Esophagus squamous epithelium (tissue), 5 donors: ENCODE measurements at places on chromosomes 3 and 15.

GRCh38 chr3:18302517-18302916 is 122.6 kb downstream of the SATB1 start:
- no peak for DNase-seq

- no peak for DNase-seq
Observed at GRCh38 chr3:104126864-104127553, 1239.7 kb upstream of the ALCAM start.

- no peak for DNase-seq
Observed at GRCh38 chr15:75732809-75733451, 20.3 kb upstream of the CSPG4 start.

DNA sequence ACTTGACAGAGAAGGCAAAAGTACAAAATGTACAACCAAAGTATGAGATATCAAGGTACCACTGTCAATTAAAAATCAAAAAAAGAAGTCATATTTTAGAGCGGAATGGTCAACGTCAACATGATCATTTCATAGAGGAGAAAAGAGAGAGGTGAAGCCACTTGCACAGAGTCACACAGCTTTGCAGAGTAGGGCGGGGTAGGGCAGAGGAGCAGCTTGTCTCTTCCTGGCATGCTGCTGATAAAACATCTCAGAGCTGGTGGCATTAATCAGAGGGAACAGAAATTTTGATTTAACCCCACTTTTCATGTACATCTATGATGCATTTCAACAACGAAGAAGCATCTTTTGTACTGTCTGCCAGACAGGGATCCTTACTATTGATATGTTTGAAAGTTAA is 5.2 kb upstream of the IGF1R start:
- DNase-seq: no peak

- DNase-seq: no peak
Observed at GRCh38 chr3:114624047-114624445, 330.2 kb downstream of the TIGIT start.

DNA sequence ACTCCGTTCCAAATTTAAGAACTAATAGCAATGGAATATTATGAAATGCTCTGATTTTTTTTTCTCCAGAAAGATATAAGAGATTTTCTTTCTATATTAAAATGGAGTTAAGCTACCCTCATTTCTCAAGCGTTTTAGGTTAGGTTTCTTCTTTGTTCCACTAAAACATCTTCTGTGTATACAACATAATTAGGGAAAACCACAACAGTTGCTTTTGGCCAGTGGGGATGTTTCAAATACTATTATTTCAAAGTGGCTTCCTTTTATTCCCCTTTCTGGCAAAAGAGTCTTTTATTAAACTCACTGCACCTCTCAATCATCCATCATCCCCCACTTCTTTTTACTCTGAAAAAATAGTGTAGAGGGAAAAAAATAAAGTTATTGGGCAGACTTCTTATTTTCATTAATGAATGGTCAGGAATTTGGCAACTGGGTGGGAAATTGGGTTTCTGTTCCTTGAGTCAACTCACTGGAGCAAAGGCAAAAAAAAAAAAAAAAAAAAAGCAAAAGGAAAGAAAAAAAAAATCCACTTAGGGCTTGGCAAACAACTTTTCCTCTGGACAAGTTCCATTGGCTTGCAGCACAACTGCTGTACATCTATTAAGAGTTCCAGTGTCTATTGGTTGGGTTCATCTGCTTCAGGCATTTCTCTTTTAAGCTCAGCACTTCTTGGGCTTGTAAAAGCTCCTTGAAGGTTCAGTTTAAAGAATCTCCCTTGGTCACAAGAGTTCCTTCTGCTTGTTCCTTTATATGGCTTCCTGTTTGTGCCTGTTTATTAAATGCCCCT is 963.4 kb downstream of the ROBO1 start:
- DNase-seq: no peak

DNA sequence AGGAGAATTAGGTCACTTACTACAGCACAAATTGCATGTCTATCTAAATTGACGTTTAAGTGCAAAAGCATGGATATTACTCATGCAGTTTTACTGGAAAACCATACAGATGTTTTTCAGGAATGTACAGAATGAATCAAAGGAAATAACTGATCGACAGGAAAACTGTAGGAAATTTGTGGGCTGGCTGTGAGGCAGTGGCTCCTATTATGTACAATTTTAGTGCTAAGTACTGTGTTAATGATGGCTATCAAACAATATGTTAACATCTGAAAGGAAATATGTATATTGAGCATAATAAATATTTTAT is 6.9 kb downstream of the NUDT16 start:
- no peak for DNase-seq

GRCh38 chr3:153169793-153170383 is 7.9 kb downstream of the RAP2B start:
- no peak for DNase-seq

DNA sequence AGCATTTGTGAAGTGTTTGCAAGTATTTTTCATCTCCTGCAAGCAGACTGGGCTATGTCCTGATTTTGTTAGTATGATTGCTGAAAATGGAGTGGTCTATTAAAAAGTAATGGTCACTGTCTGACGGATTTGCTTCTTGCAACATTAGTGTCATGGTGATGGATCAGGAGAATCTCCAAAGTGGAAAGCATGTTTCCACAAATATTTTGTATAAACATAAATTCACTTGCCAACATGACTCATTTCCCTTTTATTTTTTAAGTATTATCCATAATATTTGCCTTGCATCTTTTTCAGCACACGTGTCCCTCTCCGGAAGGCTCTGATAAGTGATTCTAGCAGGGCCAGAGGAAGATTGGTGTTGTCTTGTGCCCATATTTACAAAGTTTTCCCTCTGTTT is 27.4 kb upstream of the CACNA2D3 start:
- DNase-seq: no peak

- DNase-seq: no peak
Observed at GRCh38 chr15:31294067-31294466, 32.6 kb upstream of the KLF13 start.

DNA sequence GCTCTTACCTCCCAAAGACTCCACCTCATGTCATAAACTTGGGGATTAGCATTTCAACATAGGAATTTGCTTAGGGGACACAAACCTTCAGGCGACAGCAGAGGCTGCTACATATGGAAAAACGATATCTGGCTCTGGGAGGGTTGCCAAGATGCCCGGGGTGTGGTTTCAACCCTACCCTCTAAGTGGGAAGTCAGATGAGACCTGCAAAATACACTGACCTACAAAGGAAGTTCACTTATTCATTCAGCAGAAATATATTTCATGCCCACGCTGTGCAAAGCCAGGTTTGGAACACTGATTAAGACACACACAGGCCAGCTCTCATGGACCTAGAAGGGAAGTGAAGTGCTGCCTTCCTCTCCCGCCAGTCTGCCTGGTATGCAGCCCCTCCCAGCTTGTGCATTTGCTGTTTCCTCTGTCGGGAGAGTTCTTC is 239.3 kb downstream of the FEZF2 start:
- no peak for DNase-seq

GRCh38 chr3:123025642-123026521 is 1.7 kb downstream of the SEMA5B start:
- no peak for DNase-seq

- no peak for DNase-seq
Observed at GRCh38 chr15:98554272-98555172, 93.8 kb upstream of the IGF1R start.

DNA sequence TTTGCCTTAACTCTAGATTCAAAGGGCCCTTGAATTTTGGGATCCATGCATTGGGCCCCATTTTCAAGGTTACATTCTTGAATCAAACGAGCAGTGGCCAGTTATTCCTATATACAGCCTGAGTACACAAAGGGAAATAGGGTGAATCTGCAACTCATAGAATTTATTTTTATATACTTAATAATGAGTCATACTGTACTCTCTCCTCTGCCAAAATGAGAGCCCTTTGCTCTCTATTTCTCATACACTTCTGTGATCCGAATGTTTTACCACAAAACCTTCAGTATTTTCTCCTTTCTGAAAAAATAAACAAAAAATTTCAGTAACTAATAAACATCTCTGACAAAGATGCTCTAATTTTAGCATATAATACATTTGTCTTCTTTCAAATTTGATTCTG is 116.7 kb downstream of the SERPINI1 start:
- no peak for DNase-seq

DNA sequence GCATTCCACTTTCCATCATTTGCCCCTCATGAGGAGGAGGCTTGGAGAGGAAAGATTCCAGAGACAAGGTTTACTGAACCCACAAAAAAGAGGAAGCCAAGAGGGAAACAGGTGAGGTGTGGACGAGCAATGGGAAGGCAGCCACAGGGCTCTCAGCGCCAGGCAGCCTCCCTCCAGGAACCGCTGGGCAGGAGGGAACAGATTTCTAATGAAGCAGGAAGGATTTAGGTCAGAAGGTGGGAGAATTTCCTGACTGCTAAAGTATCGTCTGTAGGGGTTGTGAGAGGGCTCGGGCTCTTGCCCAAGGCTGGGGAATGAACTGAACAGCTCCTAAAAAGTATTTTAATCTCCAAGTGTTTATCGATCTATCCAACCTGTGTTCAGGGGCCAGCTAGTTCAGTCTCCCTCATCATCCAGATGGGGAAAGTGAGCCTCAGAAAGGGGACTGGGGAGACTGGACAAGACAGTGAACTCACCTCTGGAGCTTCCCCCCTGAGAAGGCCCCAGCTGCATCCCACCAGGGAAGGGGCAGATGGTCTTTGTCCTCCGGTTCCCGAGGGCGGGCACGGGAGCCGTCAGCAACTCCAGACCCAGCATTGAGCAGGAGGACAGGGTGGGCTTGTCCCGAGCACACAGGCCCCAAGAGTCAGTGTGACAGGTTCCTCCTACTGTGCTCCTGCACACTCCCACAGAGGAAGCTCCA is 10.5 kb downstream of the LOXL1 start:
- DNase-seq: no peak

GRCh38 chr15:64813075-64813474 is 12.4 kb downstream of the PIF1 start:
- DNase-seq: no peak
